Bronchus fibroblast of lung (primary cell): ENCODE measurements at places on chromosomes 1 and 21. TPM values are rescaled to one million over a fixed set of nuclear protein-coding genes. Genes with fewer than 3 reads are reported as not detected.

Gene TP53BP2
- 20.8 and 24.4 TPM in 2 replicates for total RNA-seq

Gene FAF1
- 40.4 and 43.9 TPM in 2 replicates for total RNA-seq

Gene TCHH
- not detected in 2 replicates for total RNA-seq

Gene RWDD3
- total RNA-seq = 6.8 and 9.9 TPM in 2 replicates

Gene INSRR
- total RNA-seq = not detected in 2 replicates

Gene SLAMF9
- total RNA-seq = not detected in 2 replicates

Gene LRRC71
- total RNA-seq = 0.15 and 1.3 TPM in 2 replicates

Gene C1orf146
- not detected in 2 replicates for total RNA-seq

Gene SLAMF7
- not detected in 2 replicates for total RNA-seq

Gene VWA5B1
- total RNA-seq = not detected in 2 replicates

Gene CLCA4
- not detected in 2 replicates for total RNA-seq

Gene CALML6
- not detected in 2 replicates for total RNA-seq

Gene RPS6KC1
- 7.7 and 8.8 TPM in 2 replicates for total RNA-seq

Gene VHLL
- not detected in 2 replicates for total RNA-seq

Gene DYRK3
- 12.8 and 15.5 TPM in 2 replicates for total RNA-seq

Gene RHCE
- 0.15 and 0.50 TPM in 2 replicates for total RNA-seq

Gene SLC5A9
- not detected in 2 replicates for total RNA-seq

Gene MAN1C1
- total RNA-seq = 0.59 and 1.0 TPM in 2 replicates

Gene APOBEC4
- total RNA-seq = not detected in 2 replicates

Gene RIIAD1
- total RNA-seq = not detected in 2 replicates

Gene AADACL3
- total RNA-seq = not detected in 2 replicates
